NCI-H526 (cell line): ENCODE measurements at places on chromosomes 2 and 18.

DNA sequence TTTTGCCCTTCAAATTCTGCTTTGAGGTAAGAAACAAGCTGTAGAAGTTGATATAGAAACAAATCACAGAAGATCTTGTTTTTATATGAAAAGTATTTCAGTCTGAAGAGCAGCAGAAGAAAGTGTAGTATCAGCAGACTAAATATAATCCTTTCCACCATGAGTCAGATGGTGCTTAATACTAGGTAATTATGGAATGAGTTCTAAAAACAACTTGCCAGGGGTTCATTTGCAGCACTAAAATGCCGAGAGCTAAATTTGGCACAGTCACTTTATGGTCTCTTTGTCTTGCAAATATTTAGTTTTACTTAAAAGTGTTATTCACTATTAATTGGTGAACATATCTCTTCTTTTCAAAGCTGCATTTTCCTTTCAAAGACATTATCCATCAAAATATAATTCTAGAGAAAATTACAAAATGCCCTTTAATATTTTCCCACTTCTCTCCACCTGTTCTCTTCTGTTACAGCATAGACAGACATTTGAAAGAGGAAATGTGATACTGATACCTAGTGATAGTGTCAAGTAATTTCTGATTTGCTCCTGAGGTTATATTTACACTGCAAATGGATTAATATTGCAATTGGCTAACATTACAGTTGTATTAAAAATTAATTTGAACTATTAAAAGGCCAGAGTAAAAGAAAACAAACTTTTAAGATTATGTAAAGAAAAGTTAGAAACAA lies 5.3 kb downstream of the MYL1 start:
- DNase-seq: no peak

DNA sequence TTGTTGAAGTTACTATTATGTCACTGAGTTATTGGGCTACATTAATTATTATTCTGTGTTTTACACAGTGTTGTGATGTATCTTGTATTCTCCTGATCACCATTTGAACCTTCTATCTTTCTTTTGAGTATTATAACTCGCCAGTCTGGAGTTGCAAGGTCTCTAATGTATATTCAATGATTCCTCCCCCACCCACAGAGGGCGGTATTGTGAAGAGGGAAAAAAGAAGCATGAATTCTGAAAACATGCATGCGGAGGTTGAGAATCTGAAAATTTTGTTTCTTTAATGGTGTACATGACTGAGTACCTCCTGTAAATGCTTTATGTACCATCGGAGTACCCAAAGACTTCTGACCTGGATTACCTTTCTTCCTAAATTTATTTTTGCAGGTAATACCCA lies 266.6 kb downstream of the NR4A2 start:
- no peak for DNase-seq

DNA sequence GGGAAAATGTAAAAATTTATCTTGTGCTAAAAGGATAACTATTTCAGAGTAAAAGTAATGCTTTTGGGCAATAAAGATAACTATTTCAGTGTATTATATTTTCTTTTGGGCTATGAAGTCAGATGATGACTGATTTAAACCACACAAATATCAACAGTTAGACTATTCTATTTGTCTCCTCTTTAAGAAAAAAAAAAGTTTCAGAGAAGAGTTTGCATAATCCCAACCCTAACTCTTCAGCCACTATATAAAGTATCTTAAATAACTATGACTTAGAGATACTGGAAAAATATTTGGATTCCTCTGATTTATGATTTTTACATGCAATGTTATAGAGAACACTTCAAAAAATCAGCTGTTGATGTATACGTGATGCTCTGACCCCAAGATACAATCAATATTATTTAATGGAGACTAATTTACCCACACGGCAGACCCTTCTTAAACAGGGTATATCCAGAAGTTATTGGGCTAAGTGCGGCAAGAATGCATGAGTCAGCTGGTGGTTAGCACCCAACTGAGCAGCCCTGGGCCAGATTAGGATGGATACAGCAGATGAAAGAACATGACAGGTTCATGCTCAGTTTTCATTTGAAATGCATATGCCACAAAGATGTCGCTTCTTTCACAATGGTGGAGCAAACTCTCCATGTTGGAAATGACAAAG lies 279.0 kb downstream of the AFF3 start:
- DNase-seq: no peak

GRCh38 chr2:77838441-77838840 lies 316.3 kb upstream of the LRRTM4 start:
- DNase-seq: no peak

DNA sequence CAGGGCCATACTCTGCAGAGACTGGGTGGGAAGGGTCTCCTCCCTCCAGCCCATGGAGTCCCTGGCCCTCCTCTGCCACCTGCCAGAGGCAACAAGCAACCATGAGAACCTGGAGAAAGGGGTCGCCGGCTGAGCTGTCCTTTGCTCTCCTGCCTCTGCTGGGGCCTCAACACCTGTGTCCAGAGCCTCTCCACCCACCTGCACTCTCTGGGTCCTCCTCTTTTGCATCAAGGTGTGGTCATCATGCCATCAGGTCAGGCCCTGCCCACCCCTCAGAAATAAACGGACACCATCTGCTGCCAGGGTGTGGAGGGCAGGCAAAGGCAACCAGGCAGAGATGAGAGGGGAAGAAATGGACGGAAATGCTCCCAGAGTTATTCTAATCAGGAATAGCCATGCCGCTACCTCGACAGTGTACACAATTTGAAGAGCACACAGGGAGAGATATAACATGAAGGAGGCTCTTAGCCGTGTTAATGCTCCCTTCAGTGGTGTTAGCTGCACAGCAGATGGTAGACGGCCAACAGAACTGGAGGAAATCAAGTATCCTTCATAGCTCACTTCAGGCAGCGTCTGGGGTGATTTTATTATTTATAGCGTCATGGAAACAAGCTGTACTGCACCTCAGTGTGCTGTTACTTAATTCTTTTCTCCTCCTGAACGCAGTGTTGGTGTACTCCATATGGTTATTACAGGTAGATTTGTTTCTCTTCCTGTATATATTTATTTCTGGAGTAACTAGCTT lies 247.9 kb downstream of the TSN start:
- no peak for DNase-seq

GRCh38 chr2:188922191-188922590 lies 52.0 kb upstream of the COL3A1 start:
- DNase-seq: peak; percentile 17

GRCh38 chr2:216557820-216558219 lies 59.2 kb downstream of the RPL37A start:
- no peak for DNase-seq

GRCh38 chr18:79257480-79257879 lies 138.2 kb upstream of the NFATC1 start:
- DNase-seq: no peak

DNA sequence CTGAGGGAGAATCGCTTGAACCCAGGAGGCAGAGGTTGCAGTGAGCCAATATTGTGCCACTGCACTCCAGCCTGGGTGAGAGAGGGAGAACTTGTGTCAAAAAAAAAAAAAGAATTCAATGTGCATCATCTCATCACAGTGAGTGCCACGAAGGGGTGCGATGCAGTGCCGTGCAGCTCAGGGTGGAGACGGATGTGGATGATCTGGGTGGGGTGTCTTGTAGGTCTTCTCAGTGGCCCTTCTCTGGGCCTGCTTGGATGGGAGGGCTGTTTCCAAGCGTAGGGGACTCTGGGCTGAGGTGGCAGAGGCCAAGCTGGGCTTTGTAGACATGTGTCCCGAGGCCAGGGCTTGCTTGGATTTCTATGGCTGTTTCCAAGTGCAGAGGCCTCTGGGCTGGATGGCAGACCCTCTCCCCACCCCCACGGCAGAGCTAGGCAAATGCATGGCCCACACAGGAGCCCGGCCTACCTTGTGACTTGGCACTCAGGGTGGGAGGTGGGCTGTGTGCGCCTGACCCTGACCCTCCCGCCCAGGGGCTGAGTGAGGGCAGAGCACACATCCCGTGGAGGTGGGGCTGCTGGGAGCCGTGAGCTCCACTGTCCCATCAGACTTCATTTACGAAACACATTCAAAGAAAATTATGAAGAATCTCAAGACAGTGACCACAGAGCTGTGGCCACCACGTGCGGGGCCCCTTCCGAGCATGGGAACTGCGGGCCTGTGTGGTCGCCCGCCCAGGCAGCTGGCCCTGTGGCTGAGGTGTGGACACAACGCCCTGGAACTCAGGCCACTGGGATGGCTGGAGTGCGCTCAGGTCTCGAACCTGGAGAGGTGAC lies 76.4 kb downstream of the ASB1 start:
- no peak for DNase-seq

DNA sequence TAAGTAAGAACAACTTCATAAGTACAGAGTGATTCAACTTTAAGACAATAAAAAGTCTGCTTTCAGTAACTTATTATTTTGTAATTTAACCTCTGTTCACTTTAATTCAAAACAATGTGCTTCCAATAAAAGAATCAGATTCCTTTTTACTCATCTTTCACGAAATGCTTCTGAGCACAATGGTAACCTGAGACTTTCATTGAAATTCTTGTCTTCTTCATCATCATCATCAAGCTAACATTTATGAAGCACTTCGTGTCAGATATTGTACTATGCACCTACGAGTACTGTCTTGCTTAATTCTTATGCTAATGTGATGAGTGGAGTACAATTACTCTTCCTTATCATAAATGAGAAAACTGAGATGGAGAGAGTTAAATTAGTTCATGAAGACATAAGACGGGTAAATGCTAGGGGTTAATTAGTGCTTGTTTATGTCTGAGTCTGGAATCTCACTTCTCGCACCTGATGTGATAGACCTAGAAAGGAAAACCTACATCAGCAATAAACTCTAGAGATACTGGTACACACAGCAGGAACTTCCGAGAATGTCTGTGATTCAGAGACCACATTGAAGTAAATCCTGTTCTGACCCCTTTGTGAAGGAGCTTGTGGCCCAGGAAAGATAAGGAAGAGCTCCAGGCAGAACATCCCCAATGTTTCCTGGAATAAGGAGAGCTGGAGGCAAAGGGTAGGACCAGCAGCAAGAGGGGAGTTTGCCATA lies 227.6 kb upstream of the ETAA1 start:
- DNase-seq: no peak

GRCh38 chr2:192345287-192345686 lies 150.6 kb upstream of the TMEFF2 start:
- no peak for DNase-seq

DNA sequence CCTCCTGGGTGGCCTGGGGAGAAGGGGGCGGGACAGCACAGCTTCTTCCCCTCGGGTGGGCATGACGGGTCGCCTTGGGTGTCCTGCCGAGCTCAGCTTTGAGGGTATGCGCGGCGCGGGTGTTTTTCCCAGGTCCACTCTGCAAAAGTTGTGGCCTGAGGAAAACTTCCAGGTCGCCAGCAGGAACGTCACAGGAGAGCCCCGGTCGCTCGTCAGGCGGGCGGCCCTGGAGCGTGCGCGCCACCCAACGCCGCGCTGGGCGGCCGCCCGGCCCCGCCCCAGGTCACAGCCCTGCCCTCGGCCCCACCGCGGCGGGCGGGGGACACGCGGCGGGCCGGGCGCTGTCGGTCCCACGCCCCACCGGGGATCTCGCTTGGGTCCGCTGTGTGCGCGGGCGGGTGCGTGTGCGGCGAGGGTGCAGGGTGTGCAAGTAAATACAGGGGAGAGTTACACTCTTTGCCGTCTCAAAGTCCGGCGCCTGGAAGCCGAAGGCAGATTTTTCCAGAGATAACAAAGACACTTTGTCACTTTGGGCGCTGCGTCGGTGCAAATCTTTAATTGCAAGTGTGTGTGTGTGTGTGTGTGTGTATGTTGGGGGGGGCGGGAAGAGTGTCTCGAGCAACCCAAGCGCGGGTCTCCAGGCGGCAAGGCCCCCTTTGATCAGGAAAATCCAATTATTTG lies 616 bp upstream of the SP5 start:
- peak; percentile 55 for DNase-seq

- no peak for DNase-seq
Observed at GRCh38 chr2:226891780-226892590, 56.1 kb downstream of the RHBDD1 start.

GRCh38 chr2:31260870-31261269 lies 26.9 kb downstream of the EHD3 start:
- no peak for DNase-seq

GRCh38 chr2:218733171-218734021 lies 22.8 kb downstream of the TTLL4 start:
- DNase-seq: no peak

DNA sequence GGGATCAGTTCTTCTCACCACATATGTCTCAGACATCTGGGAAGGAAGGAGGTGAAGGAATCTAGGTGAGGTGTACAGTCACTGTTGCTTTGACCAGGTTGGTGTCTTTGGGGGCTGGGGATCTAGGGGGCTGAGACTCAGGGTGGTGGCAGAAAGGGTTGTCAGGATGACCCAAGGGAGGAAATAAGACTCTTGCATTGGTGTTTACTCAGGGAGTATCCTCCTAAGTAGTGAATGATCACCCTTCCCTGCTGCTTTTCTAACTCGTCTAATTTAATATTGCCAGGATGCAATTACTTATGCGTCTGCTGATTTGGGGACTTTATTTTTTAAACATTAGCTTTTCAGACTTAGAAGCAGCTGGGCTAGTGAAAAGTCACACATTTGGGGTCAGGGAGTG lies 127.8 kb upstream of the SIX3 start:
- no peak for DNase-seq

- peak; percentile 96 for DNase-seq
Observed at GRCh38 chr2:199309973-199310372, 147.8 kb downstream of the SATB2 start.

DNA sequence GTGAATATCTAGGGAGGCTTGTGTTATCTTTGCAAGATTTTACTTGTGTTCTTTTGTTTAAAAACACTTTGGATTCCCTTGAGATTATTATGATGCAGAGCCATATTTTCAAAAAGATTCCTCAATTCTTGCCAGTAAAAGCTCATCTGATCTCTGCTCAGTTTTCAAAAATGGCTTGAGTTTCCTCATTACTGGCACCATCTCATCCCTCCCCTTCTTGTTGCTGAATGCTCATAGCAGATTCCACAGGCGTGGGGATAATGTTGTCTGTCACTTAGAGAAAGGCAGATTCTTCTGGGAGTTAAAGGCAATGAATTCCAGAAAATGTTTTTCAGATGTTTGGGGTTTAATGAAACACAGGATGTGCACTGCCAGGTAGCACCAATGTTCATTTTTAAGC lies 170.4 kb upstream of the TANK start:
- no peak for DNase-seq

- no peak for DNase-seq
Observed at GRCh38 chr18:33710269-33710668, 132.2 kb downstream of the ASXL3 start.

- DNase-seq: no peak
Observed at GRCh38 chr2:102120261-102120660, 22.3 kb upstream of the IL1R1 start.

DNA sequence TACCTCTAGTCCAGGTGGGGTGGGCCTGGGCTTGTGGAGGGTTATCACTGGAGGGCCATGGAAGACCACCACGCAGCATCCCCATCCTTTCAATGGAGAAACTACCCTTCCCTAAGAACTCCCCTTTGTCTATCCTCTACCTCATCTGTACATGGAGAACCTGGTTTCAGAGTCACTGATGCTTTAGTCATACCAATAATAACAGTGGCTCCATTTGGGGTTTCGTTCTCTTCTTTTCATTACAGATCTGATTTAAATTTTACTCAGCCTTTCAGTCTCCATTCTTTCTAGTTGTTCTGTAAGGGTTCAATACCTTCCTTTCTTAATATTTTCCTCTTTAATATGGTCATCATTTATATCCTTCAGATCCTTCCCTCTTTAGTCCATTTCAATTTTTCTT lies 54.6 kb upstream of the ZFP36L2 start:
- DNase-seq: no peak
